ENCODE measurements at places on chromosomes 7 and 10.

DNA sequence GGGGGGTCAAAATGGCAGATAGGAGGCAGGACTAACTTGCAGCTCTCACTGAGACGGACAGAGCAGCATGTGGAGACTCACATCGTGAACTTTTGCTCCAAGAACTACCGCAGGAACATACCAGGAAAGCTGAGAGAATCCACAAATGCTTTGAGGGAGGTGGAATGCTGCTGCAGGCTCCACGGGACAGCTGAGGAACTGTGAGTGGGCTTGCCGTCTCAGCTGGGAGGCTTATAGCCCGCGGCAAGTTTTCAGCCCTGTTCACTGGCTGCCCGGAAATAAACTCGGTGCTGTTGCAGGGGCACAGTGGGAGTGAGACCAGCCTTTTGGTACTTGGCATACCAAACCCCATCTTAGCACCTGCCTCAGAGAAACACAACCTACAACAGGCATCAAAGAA lies 19.1 kb upstream of the WDR11 start:
- DNase-seq, result no peak

DNA sequence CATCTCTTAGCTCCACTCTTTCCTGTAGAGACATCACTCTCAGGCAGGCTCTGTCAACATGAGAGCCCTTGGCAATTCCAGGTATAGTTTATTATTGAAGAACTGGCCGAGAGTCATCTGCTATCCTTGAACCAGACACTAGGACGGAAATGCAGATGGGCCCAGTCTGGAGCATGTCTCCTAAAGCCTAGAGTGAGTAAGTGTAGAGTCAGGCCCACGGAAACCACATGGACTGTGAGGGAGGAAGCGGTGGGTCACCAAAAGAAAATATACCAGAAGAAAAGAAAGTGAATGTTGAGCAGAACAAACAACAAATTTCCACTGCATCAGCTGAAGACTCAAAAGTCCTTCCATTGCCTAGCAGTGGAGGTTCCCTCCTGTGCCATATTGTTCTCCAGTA lies 15.7 kb upstream of the RELN start:
- DNase-seq, result no peak

DNA sequence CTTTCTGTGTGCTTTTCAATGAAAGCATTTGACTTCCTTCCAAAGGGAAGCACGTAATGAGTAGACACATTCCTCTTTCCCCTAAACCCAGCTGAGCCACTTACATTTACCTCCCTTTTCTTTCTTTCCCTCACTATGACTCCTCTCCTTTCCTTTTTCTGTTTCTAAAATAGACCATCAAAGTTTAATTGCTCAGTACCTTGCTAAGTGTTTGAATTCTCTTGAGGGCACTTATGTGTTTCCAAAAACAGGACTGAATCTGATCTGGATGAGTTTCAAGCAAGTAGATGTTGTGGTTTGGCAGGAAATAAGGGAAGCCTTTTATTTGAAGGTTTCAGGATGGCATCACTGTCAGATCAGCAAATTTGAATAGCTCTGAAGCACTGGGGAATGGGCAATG lies 396.2 kb downstream of the REEP3 start:
- no peak for DNase-seq

DNA sequence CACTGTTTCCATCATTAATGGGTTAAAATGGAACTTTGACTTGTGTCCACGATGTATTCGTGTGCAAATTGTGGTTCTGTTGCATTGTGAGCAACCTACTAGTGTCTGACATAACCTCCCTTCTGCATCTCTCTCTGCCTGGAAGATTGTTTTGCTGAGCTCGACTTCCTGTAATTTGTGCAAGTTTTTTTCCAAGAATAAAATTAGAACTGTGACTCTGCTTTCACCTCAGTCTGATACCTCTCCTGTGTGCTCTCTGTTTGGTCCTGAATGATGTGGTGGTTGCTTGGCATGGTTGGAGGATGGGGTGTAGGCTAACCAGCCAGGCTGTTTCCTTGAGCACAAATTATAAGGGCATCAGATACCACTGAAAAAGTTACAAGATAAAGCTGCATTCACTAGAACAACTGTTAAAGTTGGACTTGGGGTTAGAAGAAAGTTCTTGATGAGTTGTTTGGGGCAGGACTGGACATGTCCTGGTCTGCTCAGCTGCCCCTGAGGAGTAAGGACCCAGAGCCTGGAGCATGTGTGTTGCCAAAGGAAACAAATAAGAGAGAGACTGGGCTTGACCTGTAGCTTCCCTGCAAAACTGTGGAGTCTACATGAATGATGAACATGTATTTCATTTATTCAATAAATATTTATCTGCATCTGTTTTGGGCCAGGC lies 1.9 kb upstream of the VOPP1 start:
- DNase-seq, result no peak

- DNase-seq, result no peak
Measured at GRCh38 chr10:86804805-86805204, 48.4 kb downstream of the BMPR1A start.

- DNase-seq, result no peak
Measured at GRCh38 chr7:150481186-150481920, 30.9 kb downstream of the GIMAP8 start.

GRCh38 chr10:128062331-128062880 lies 63.8 kb downstream of the MKI67 start:
- no peak for DNase-seq

DNA sequence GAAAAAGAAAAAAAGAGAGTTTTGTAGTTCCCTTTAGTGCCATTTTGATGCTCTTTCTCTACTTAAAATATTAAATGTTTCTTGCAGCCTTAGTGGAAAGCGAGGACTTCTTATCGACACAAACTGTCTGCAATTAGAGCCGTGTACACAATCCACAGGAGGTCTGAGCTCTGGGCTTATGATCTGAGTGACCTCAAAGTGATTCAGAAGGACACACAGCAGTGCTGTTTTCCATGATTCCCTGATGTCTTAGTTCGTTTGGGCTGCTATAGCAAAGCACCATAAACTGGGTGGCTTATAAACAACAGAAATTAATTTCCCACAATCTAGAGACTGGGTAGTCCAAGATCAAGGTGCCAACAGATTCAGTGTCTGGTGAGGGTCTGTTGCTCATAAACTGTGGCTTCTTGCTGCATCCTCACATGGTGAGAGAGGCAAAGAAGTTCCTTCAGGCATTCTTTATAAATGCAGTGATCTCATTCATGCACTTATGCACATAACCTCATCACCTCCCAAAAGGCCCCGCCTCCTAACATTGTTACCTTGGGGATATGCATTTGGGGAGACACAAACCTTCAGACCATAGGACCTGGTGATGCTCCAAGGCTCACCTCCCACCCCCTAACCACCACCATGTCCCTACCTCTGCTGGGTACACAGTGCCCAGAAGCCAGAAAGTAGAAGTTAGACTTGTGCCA lies 204.5 kb upstream of the GHITM start:
- DNase-seq, result no peak

- no peak for DNase-seq
Measured at GRCh38 chr7:37212051-37212450, 236.6 kb downstream of the ELMO1 start.

DNA sequence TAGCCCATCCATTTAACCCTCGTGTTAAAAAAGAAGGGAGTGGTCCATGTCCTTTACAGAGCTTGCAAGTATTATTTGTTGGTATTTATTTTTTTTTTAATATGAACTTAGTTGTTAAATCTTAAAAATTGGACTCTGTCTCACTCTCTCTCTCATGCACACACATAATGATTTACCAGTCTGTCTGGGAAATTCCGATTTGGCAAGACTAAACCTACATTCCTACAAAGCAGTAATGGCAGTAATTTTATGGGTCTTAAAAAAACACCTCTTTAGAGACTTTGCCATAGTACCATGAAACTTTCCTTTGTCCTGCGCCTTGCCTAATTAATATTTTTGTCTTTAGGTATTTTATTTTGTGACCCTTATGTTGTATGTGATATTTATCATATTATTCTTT lies 239.5 kb upstream of the PPP1R3A start:
- DNase-seq, result no peak

DNA sequence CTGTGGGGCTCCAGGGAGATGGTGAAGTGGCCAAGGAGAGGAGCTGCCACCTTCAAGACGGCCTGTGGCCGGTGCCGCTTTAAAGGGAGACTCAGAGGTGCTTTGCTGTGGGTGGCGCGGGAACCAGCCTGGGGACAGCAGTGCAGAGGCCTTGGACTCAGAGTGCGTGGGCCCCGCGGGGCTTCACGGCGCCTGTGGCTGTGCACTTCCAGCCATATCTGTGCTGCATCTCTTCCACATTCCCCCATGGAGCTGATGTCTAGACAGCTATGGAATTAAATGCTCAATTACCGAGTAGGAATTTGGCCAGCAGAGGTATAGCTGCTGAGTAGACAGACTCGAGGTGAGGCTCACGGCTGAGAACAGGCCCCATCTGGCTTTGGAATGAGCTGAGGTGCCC lies 41.7 kb downstream of the HTRA1 start:
- DNase-seq, result no peak

- no peak for DNase-seq
Measured at GRCh38 chr7:20541608-20542349, 73.7 kb upstream of the ABCB5 start.

DNA sequence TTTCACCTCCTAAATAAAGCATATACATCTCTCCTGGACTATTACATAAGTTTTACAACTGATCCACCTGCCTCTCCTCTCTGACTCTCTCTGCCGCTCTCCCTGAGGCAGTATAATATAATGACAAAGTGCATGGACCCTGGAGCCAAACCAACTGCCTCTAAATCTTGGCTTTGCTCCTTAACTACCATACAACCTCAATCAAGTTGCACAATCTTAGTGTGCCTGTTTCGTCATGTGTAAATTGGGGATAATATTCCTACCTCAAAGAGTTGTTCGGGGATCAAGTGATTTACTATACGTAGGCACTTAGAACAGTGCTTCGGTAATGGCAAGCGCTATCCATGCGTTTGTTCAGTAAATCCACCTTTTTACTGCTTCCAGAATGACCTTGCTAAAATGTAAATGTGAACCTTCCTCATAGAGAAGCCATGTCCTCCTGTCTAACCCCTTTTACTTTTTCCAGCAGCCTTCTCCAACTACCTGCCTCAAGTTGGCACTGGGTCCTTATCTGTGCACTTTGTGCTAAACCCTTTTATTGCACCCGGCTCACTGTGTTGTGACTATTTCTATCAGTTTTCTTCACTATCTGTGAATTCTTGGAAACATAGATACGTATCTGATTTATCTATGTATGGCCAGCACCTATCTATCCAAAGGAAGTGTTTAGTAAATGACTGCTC lies 30.6 kb upstream of the DLD start:
- no peak for DNase-seq

DNA sequence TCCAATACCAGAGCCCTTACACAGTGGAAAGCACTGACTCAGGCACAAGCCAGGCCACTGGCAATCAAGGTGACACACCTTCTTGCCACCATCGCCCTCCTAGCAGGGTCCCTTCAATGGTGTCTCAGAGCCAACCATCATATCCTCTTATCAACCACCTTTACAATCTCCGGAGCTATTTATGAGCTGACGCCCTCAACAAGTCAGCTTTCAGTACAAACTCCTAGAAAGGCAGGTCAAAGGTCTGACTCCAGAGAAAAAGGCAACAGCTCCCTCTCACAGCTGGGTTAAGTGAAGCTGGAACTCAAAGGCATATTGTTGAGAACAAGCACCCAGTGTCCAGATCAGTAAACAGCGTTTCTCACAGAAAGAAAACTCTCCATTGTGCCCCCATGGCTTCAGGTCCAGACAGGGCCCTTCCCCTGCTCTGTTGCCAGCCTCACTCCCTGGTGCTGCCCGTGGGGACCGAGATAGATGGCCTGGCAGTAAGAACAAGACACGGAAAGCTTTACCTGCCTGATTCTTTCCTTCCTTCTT lies 2.4 kb downstream of the ZNF3 start:
- DNase-seq, result no peak

- DNase-seq, result no peak
Measured at GRCh38 chr10:29896053-29896452, 163.3 kb downstream of the JCAD start.

DNA sequence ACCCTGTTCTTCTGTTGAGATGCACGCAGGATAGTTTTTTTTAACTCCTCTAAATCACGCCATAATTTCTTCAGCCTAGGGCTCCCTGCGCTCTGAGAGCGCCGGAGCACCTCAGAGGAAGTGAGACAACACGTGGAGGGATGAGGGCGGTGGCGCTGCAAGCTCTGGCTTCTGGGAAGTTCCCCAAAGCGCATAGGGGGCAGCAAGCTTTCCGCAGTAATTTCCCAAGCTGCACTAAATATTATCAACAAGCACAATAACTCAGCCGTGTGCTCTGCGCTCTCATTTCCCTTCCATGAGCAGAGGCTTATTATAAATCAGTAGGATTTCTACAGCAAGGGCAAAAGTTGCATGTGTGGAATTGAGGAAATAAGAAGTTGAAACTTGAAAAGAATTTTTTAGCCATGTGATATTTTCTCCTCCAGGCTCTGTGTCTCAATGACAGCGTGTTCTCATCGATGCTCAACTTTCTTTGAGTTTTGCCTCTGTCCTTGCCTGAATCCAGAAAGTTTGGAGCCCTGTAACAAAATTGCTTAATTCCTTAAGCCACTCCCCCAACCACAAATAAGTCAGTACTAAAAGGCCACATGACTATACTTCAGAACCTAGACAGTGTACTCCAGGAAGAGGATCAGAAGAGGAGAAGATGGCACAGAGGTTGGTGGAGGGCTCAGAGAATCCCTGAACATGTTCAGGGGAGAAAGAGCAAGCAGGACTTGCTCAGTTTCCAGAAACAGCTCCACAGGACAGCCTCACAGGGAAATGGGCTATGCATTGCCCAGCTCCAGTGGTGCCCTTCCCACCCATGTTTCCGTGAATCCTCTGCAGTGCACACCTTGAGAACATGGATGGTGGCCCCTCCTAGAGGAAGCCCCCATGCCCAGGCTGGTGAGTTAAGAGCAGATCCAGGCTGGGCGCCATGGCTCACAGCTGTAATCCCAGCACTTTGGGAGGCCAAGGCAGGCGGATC lies 221.5 kb upstream of the GHITM start:
- DNase-seq, result no peak

GRCh38 chr10:62019685-62020359 lies 118.3 kb downstream of the ARID5B start:
- no peak for DNase-seq

- DNase-seq, result no peak
Measured at GRCh38 chr10:95756809-95757684, 1.1 kb downstream of the ENTPD1 start.

GRCh38 chr7:37198906-37199485 lies 249.7 kb downstream of the ELMO1 start:
- DNase-seq, result peak; percentile 73

- no peak for DNase-seq
Measured at GRCh38 chr10:132249824-132250375, 57.9 kb downstream of the STK32C start.

DNA sequence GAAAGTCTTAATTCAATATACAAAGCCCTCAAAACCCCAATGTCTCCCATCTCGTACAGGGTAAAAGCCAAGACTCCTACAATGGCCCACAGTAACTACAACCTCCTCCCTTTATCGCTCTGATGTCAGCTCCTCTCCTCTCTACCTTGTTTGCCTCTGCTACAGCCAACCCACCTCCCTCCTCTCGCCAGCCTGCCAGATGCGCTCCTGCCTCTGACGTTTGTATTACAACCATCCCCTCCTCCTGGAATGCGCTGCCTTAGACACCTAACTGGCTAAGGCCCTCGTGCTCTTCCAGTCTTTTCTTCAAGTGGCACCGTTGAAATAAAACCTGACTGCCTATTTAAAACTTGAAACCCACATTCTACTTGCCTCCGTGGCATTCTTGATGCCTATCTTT lies 115.3 kb upstream of the MYO3A start:
- DNase-seq, result no peak
